ENCODE measurements at places on chromosomes 2 and 18.

GRCh38 chr2:66534461-66534860 lies 99.5 kb downstream of the MEIS1 start:
- DNase-seq, result no peak

DNA sequence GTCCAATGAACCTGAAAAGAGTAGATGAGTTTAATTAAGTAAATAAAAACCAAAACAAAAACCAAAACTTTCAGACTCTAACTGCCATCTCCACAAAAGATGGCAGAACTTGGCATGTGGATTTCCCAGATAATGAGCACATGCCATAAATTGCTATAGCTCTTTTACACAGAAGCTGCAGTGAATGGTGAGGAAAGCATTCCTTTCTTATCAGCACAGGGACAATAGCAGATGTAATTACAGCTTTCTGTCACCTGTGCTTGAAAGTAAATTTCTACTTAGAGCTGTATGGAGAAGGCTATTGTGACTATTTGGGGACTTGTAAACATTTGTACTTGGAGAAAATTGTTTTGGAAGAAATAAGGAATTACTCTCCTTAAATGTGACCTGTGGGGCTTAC lies 378.4 kb downstream of the RPRM start:
- no peak for DNase-seq

- DNase-seq, result no peak
Observed at GRCh38 chr2:181178823-181179412, 198.5 kb downstream of the UBE2E3 start.

DNA sequence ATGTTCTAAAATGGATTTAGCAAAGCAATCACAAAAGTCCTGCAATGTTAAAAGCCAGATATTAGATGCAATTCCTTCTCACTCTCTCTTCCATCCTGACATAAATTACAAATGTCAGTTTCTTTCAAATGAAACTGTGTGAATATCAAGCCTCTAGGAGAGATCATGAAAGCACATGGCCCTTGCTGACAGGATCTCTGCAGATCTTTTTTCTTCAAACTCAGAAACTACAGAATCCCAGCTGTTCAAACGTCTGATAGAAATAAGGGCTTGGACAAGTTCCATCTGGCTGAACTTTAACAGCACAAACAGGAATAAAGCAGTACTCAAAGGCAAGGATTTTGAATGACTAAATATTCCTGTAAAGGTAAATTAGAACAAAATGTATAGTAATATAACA lies 47.6 kb downstream of the PDE1A start:
- DNase-seq, result no peak

- no peak for DNase-seq
Observed at GRCh38 chr2:134234535-134234934, 19.3 kb upstream of the MGAT5 start.

DNA sequence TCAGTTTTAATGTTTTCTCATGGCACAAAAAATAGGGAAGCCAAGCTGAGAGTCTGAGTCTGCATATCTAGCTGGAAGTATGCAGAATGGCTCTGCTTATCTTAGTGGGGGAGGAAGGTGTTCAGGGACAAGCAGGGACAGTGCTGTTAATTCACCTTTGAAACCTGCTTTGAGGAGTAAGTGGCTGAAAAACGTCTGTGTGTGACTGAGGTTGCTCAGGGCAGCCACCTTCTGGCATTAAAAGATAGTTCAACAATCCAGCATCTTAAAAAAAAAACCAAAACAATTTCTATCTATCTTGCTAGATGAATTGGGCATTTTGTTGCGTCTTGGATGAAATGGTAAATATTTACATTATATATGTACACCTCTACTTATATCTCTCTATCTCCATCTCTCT lies 2.0 kb upstream of the TRPM8 start:
- DNase-seq, result no peak

- no peak for DNase-seq
Observed at GRCh38 chr2:101026923-101027469, 24.9 kb downstream of the RPL31 start.

DNA sequence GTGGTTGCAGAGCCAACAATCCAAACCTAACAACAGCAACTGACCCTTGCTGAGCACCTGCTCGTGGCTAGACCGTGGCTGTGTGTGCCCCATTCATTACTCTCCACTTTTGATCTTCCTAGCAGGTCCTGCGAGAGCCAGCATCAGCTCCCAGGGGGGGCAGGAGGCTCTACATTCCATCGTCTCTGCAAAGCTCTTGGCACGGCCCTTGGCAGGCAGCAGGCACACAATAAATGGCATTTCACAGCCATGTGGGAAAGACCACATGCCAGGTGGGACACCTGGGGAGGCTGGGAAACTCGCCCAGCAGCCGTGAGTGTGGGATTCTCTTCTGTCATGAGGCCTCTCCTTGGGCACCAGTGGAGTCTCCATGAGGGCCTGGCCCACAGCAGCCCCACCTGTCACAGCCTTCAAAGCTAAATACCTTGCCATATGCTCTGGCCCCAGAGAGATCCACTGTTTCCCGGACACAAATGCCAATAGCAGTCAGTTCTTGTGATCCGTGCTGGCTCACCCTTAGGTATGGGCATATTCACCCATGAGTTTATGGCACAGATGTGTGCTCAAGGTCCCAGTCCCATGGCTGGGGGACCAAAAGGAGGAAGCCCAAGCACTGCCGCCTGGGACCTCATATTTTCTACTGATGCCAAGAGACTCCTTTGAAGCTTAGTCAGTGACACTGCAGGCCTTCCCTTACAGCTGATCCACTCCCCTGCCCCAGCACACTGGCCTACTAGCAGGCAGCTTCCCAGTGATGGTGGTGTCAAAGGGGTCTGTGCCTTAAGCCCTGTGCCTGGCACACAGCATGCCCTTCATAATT lies 6.8 kb upstream of the TEX51 start:
- DNase-seq, result no peak
